ENCODE measurements at places on chromosomes 7 and 10. TPM values are rescaled to one million over a fixed set of nuclear protein-coding genes. Genes with fewer than 3 reads are reported as not detected.

The MYO1G gene
- total RNA-seq, result 316 TPM

The PFKFB3 gene
- total RNA-seq, result 310 TPM

The EIF3A gene
- total RNA-seq, result 93.8 TPM

- no peak for ATAC-seq
Measured at GRCh38 chr10:103589074-103589630, 95.6 kb downstream of the NEURL1 start.

GRCh38 chr7:47490501-47491265 is 91.2 kb downstream of the TNS3 start:
- ATAC-seq, result no peak

DNA sequence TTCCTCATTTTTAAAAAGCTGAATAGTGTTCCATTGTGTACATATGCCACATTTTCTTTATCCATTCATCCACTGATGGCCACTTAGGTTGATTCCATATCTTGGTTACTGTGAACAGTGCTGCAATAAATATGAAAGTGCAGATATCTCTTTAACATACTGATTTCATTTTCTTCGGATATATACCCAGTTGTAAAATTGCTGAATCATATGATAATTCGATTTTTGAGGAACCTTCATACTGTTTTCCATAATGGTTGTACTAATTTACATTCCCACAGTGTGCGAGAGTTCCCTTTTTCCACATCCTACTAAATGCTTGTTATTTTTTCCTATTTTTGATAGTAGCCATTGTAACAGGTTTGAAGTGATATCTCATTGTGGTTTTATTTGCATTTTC is 263.2 kb downstream of the STK31 start:
- no peak for ATAC-seq

- no peak for ATAC-seq
Measured at GRCh38 chr10:34584164-34584563, 230.9 kb downstream of the PARD3 start.

DNA sequence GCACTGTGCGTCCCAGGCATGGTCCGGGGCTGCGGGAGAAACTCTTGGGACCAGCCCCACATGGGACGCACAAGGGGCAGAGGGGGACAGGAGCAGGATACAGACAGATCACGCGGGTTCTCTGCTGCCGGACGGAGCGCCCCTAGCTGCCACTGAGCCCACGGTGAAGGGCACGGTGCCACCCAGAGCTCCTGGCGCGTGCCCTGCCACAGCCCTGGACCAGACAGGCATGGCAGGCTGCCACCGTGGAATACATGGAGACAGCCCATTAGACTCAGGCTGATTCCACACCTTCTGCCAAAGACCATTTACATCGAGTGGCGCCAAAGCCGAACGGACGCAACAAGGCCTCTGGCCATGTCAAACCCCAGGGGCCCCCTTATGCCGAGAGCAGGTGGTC is 90.4 kb downstream of the MAD1L1 start:
- no peak for ATAC-seq

DNA sequence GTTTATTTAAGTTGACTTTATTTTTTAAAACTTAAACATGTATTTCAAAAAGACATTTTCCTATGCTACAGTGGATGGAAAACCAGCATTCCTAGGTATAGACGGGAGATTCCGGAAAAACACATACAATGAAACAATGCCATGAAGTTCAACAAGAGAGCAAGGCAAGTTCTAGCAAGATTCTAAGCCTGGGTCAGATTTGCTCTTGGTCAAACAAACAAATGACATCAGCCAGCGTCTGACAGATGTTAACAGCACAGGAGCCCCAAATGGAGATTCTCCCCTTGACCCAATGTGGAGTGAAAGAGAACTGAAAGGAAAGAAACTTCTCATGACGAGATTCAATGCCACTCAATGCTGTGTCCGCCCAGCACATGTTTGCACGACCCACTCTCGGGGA is 149.9 kb downstream of the NEURL1 start:
- no peak for ATAC-seq

GRCh38 chr7:142554560-142555532 is 194.4 kb upstream of the PRSS1 start:
- ATAC-seq, result no peak

DNA sequence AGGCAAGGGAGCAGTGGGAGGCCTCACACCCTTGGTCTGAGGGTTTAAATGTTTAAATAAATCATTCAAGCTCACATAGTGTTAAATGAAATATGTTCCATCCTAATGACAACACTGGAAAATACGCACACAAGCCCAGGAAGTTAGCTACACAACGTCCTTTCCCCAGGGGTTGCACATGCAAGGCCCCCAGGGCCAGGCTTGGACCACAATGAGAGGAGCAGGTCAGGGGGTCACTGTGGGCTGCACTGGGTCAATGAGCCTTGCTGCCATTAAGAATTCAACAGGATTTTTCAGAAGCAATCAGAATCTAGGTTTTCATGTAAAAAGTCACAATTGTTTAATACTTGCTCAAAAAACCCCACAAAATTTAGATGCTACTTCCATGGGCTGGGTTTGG is 64.9 kb upstream of the ADCY1 start:
- ATAC-seq, result no peak

GRCh38 chr10:36469585-36469984 is 655.8 kb upstream of the ANKRD30A start:
- no peak for ATAC-seq

- no peak for ATAC-seq
Measured at GRCh38 chr10:50472914-50473313, 150.8 kb downstream of the SGMS1 start.

DNA sequence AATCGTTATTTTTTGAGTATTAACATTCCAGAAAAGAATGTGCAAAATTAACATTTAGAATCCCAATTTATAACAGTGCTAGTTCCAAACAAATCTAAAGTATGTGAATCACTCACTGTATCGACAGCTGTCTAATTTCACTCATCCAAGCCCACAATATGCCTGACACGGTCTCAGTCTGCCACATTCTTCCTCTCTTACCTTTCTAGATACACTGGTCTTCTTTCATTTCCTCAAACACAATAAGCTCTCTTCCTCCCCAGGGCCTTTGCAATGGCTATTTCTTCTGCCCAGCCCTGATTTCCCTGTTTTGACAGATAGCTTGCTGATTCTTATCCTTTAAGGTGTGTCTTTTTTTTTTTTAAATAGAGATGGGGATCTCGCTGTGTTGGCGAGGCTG is 48.8 kb downstream of the UBE2H start:
- no peak for ATAC-seq

Data from activated T-helper 17 cell treated with anti-CD3 and anti-CD28 coated beads, Interleukin-2, amount 50 U/mL, for 72 hours (primary cell).